ENCODE measurements at places on chromosomes 2 and 18.
A peak's percentile ranks its signal among the peaks of the same experiment; 100 is the strongest.

- DNase-seq, result no peak
Measured at GRCh38 chr2:118250463-118250862, 162.2 kb downstream of the INSIG2 start.

DNA sequence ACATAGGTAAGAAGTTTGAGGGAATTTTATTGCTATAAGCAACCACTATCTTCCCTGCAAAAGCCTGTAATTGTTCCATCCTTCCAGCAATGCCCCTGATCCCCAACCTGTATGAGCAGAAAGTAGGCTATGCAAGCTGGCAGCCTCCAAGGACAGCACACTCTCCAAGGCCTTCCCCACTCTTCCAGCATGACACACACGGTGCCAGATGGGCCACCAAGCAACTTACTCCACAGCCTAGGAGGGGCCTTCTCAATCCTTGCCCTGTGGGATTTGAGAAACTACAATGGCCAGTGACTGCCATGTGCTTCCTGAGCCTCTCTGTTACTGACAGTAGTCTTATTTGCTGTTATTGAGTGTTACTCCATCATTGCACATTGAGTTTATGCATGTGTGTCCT, 137.5 kb downstream of the ACTR3 start:
- DNase-seq, result no peak

GRCh38 chr2:73993376-73993775, 8.7 kb downstream of the TET3 start:
- DNase-seq, result no peak

- no peak for DNase-seq
Measured at GRCh38 chr2:163649080-163649479, 86.7 kb downstream of the FIGN start.

GRCh38 chr18:25516121-25516520, 164.2 kb upstream of the ZNF521 start:
- DNase-seq, result no peak

DNA sequence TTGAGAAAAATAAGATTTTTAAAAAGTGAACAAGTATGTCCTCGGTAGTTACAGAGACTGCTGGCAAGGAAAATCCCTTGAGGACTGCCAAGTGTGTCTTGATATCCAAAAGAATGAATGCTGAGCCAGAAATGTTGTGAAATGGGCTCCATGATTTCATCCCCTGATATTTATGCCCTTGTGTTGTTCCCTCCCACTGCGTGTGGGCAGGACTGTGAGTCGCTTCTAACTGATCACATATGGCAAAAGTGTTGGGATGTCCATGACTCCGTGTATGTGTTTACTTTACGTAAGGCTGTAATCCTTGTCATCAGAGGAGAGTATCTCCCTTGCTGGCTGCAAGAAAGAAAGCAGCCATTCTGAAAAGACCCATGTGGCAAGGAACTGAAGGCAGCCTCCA, 285.1 kb downstream of the SS18 start:
- no peak for DNase-seq

GRCh38 chr2:14479486-14479885, 153.0 kb upstream of the LRATD1 start:
- no peak for DNase-seq

DNA sequence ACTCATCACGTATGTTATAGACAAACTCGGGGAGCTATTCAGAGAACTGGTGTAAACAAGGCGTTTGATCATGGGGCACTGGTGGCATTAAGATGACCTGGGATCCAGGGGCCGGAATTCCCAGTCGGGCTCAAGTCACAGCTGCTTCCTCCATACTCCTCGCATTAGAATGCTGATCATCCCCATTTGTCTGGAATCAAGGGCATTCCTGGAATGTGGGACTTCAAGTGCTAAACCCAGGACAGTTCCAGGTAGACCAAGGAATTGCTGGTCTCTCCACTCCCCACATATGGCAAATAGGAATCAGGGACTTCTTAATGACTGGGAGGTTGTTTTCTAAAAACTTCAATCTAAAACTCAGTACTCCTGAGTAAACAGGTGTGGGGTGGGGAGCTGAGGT, 355.7 kb upstream of the RAB6C start:
- DNase-seq, result no peak

GRCh38 chr2:67840460-67841068, 222.2 kb downstream of the C1D start:
- DNase-seq, result peak; percentile 55

GRCh38 chr2:165283342-165283741, 44.1 kb downstream of the SCN2A start:
- no peak for DNase-seq

GRCh38 chr2:238121511-238122286, 16.8 kb upstream of the KLHL30 start:
- no peak for DNase-seq

- no peak for DNase-seq
Measured at GRCh38 chr2:72555943-72556342, 269.9 kb downstream of the EXOC6B start.

- DNase-seq, result no peak
Measured at GRCh38 chr2:134838143-134838620, at the start of gene ACMSD. Gene ACMSD (plus strand): TSS chr2:134838616. CDS start chr2:134838683, 67 bp downstream.

GRCh38 chr2:167265004-167265403, 376.7 kb downstream of the XIRP2 start:
- DNase-seq, result no peak

DNA sequence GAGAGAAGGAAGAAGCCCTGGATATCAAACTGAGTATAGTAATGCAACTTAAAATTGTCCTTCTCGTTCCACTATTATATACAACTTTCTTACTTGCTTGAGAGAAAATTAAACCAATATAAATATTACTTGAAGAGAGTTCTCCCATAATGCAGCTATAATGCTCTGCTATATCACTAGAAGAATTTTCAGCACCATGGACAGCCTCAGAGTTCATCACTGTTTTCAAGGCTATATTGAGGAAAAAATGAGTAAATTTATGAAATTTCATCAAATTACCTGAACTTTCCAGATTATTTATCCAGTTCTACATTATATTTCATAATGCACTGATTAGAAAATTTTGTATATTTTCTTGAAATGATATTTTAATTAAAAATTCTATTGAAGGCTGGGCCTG, 1053.5 kb upstream of the FAM98A start:
- DNase-seq, result peak; percentile 40

- peak; percentile 54 for DNase-seq
Measured at GRCh38 chr2:227509824-227510619, 38.1 kb downstream of the AGFG1 start.

GRCh38 chr2:74384051-74384450, 3.9 kb upstream of the DCTN1 start:
- DNase-seq, result no peak

DNA sequence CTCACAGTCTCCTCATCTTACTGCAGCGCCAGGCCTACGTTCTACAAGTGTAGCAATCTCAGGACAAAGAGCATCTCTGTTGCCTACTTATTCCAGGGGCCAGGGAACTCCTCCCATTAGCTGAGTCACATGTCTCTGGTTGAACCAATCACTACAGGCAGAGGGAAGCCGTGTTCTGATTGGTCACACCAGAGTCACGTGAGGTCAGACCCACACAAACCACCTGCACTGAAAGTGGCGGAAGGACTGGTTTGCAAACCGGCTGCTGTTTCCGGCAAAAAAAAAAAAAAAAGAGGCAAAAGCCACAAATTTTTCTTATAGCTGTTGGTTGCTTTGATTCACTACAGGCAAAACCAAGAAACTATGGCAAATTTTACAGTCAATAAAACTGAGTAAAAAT, 21.9 kb upstream of the USP14 start:
- DNase-seq, result peak; percentile 26

- DNase-seq, result no peak
Measured at GRCh38 chr2:44930274-44931197, 11.0 kb upstream of the SIX3 start.

GRCh38 chr2:14530506-14530905, 102.0 kb upstream of the LRATD1 start:
- no peak for DNase-seq

- DNase-seq, result peak; percentile 44
Measured at GRCh38 chr2:203591642-203592041, 56.5 kb upstream of the RAPH1 start.

DNA sequence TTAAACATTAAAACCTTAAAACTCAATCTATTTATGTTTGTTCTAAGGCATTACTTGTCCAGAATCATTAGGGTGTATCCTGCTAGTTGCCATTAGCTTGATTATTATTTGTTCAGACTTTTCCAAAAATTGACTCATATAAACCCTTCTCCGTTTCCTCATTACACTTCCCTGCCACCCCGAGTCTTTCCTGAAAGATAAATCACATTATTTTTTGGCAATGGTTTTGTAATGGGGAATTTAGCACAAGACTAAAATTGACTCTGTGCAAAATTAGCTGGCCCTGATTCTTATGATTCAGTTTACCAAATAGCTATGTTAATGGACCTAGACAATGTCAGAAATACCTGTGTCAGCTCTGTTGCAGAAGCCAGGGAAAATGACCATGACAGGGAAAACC, 112.2 kb upstream of the NT5C1B start:
- DNase-seq, result no peak

DNA sequence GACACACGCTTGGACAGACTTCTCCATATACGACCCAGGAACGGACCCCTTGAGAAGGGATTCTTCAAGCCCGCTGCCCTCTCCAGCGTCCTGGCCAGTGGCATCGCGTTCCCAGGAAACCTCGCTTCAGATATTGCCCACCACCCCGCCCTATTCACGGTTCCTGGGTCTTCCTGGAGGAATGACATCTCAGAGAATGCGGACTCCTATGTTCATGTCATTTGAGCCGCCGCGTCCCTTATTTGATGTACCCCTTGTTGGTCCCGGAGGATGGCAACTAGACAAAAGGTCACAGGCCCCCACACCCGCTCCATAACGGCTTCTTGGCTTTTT, 588 bp upstream of the CCDC93 start:
- no peak for DNase-seq

- no peak for DNase-seq
Measured at GRCh38 chr2:129404000-129404685, 575.3 kb upstream of the RAB6C start.

GRCh38 chr2:33013684-33014110, 66.9 kb downstream of the LTBP1 start:
- no peak for DNase-seq

- DNase-seq, result no peak
Measured at GRCh38 chr2:100194951-100195350, 52.6 kb upstream of the AFF3 start.

- peak; percentile 58 for DNase-seq
Measured at GRCh38 chr18:44889111-44889510, 208.4 kb downstream of the SETBP1 start.

DNA sequence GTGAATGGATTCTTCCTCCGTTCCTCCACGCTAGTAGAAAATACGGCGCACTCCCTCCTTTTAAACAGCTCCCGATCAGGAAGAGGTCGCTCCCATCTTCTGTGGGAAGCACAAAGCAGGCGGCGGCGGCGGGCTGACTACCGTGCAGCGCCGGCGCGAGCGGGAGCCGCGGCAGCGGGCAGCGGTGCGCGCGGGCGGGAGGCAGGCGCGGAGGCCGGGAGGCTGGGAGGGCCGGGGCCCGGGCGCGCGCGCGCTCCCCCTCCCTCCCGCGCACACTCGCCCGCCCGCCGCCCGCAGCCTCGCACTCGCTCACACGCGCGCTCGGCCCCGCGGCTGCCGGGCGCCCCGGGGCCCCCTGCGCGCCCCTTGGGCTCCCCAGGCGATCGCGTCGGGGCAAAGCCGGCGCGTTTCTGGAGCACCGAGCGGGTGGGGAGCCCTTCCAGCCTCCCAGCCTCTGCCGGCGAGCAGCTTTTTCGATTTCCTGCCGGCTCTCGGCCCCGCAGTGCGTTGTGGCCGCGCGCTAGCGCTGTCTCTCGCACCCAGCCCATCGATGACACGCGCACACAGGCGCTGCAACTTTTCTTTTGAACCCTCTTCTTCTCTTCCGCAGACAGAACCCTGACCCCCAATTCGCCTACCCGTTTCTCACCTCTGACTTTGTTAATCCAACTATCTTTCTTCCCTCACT, at the start of gene SLC8A1:
TSS of gene SLC8A1 (minus strand) at position 173 of the 688 bp plus-strand sequence.
- DNase-seq, result no peak

DNA sequence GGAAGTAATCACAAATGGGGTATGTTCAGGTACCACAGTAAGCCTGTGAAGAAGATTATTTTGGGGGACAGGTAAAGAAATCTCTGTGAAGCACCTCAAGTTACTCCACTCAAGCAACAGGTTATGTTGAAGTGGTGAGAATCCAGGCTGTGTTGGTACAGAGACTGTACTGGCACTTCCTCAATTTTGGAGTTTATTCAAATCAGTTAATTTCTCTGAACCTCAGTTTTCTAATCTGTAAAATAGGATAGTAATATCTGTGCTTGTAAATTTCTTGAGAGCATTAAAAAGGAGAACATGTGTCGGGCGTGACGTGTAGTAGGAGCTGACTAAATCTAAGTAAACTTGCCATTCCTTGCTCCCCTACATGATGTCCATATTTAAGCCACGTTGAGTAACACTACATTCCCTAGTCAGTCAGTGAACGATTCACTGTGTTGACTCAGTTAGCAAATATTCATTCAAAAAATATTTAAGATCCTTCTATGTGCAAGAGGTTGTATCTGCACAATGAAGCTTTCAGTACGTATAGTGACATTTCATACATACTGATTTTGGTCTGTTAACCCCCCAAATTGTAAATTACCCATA, 504.2 kb downstream of the ZEB2 start:
- no peak for DNase-seq

DNA sequence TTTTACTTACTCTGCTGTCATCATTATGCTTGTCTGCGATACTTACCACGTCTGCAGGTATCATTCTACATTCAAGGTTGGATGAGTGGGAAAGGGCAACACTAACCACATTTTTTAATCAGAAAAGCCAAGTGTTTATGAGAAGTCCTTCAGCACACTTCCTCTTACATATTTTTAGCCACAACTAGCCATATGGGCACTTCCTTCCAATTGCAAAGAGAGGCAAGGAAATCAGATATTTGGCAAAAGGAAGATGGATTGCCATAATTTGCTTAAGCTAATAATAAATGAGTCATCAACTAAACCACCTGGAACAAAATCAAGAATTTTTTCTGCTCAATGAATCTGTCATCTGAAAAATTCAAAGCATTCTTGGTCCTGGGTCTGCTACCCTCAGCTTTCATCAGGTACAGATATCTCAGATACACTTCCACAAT, 16.7 kb upstream of the MRO start:
- peak; percentile 66 for DNase-seq

GRCh38 chr18:70621710-70622109, 332.9 kb downstream of the SOCS6 start:
- DNase-seq, result peak; percentile 93

GRCh38 chr18:72721330-72721729, 146.5 kb downstream of the NETO1 start:
- DNase-seq, result no peak

DNA sequence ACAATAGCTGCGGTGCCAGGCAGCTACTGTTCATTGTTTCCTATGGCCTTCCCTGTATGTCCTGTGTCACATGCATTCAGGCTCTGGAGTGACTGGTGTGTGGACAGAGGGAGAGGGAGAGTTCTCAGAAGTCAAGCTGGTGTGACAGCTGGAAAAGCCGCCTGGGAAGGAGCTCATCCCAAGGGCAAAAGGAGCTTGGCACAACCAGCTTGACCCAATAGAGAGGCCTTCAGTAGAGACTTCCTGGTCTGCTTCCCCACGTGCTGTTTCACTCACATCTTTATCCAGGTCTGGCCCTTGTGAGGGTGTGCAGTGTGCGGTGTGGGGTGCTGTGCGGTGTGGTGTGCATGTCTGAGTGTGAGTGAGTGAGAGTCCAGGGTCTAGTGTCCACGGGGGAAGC, 11.1 kb upstream of the NT5DC4 start:
- DNase-seq, result no peak

- no peak for DNase-seq
Measured at GRCh38 chr18:59155153-59155552, 15.5 kb downstream of the SEC11C start.

GRCh38 chr18:24831081-24831480, 370.6 kb downstream of the HRH4 start:
- no peak for DNase-seq

All from OCI-M1 (cell line).